ENCODE measurements at places on chromosomes 2 and 18. TPM values are rescaled to one million over a fixed set of nuclear protein-coding genes. Genes with fewer than 3 reads are reported as not detected.

INPP5D gene
- 109 TPM for total RNA-seq

ALLC gene
- total RNA-seq = not detected

DNA sequence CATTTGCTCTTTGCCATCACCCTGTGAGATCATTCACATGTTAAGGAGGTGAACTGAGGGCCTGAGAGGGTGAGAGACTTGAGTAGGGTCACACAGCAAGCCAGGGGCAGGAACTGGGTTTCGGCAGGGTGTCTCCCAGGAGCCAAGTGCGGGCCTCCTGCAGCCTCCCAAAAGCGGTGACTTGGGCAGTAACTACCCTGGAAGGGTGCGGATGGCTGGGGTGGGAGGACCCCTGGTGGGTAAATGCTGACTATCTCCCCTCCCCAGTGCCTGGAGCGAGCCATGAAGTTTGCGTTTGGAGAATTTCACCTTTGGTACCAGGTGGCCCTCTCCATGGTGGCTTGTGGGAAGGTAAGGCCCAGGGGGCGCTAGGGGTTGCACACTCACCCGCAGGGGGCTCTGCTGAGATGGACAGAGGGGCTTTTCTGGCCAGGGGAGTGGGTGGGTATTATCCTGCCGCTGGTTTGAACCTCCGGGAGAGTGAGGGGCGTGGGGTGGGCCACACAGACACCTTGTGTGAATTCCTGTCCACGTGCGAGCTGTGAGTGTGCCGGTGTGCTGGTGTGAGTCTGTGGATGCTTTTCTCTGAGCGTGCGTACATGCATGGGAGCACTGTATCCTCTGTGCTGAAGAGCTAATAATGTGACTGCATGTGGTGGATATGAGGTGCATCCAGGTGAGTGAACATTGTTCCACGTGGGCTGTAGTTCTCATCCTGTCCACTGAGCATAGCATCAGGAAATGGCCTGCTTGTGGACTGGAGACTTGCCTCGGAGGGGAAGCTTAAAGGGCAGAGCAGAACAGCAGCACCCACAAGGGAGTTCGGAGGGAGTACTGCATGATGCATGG lies 91.0 kb upstream of the MCFD2 start:
- no peak for DNase-seq

DNA sequence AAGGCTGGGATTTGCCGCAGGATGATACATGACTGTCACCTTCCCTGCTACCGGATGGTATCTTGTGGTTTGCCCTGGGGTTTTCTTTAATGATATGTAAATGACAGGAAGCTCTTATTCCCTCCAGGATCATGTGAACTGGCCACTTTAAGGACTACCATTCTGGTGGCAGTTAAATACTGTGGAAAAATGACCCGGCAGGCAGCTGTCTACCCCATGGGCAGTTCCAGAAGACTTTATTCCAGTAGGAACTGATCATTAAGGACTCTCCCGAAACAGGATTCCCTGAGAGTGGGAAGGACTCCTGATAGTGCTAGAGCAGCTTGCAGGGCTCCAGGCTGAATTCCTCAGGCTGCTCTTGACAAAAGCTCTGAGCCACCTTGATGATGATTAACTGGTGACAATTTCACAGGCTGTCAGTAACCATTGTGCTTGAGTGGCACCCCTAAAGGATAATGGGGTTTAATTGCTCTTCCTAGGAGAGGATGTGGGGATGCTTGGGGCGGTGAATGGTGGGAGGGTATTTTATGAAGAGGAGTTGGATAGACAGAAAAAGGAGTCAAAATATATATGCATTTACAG lies 212.0 kb downstream of the CPS1 start:
- DNase-seq = no peak

- no peak for DNase-seq
These were observed 459.2 kb downstream of the KCNJ3 start for GRCh38 chr2:155157711-155158110.

GRCh38 chr2:109370399-109371035 lies 241.5 kb downstream of the SH3RF3 start:
- DNase-seq = no peak

GRCh38 chr2:113867571-113867970 lies 22.3 kb upstream of the ACTR3 start:
- DNase-seq = no peak
